ENCODE measurements at places on chromosomes 3 and 15.

- no peak for DNase-seq
Observed at GRCh38 chr3:160840590-160840989, 84.6 kb downstream of the PPM1L start.

DNA sequence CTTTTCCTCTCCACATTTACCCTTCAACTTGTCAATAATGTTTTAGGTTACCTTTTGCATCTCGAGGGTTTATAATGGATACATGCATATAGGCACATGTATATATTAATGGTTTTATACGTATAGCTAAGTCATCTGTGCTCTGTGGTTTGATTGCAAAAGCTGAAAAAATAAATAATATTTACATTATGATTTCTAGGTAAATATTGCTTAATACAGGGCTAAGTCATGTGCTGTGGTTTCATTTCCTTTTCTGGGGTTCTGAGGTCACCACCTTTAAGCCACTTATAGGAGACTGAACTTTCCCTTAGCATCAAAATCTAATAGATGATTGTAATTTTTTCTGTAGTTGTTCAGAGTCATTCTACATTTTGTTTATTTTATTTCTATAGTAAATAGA is 33.1 kb downstream of the LPP start:
- no peak for DNase-seq

GRCh38 chr15:69307939-69308338 is 9.2 kb downstream of the PAQR5 start:
- no peak for DNase-seq

DNA sequence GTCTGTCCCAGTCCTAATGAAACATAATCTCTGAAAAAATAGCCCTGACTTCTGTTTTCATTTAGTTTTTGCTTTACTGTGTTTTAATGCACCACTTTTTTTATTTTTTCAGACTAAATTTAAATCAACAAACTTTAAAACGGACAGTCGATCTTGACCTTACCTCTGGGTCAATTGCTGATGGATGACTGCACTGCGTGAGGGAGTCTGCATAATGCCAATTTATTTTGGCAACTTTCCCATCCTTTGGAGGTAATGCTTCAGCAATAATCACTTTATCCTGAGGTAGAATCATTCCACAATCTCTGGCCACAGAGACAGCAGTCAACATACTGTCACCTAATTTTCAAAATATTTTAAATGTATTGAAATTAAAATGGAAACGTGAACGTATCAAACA is 32.5 kb upstream of the GP5 start:
- no peak for DNase-seq

- no peak for DNase-seq
Observed at GRCh38 chr3:178480795-178481194, 55.4 kb upstream of the KCNMB2 start.

DNA sequence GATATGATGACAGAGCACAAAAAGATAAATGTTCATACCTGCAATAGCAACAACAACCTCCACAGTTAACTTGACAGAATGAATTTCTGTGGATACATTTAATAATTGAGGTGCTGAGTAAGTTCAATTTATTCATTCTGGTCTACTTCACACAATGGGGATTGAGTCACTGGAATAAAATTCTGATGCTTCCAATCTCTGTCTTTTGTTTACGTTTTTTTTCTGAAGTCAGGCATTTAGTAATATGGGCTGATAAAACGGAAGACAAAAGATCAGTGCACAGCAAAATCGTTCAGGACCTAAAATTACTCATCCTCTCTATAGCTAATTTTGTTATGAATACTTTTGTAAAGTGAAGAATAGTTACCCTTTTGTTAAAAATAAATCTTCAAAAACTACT is 565.9 kb upstream of the CCDC54 start:
- peak; percentile 78 for DNase-seq

DNA sequence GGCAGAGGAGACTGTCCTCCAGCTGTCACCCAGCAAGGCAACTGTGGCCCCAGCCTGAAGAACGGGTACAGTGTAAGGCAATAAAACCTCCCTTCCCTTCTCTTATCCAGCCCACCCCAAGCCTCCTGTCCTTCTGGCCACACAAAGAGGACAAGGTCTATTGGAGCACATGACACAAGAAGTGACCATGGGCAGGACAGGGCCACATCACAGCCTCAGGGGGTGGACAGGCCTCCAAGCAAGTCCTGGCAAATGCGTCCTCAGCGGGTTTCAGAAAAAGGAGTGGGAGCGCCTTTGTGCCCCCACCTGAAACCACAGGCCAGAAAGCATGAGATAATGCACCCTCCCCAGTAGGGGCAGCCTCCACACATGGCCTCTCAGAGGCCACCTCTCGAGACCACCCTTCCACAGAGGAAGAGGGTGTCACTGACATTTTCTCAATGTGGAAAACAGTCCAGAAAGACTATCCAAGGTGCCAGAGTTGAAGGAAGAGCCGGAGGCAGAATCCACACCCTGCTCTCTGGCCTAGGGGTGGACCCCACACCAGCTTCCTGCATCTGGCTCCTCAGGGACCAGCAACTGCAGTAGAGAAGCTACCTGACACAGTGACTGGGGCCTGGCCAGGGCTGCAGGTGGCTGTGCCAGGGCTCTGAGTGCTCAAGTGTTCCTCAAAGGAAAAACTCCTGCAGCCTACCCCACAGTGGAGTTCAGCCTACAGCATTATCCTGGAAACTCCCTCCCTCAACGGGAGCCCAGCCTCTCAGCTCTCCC is 43.9 kb downstream of the CCDC12 start:
- DNase-seq: no peak

- DNase-seq: no peak
Observed at GRCh38 chr15:80252121-80252518, at the start of gene CTXND1. Gene CTXND1 (minus strand): TSS chr15:80252213. CDS start chr15:80201949, 50,264 bp downstream.

GRCh38 chr15:87944050-87944449 is 312.5 kb downstream of the NTRK3 start:
- DNase-seq: peak; percentile 83

GRCh38 chr15:74863239-74864056 is 9.7 kb downstream of the SCAMP2 start:
- no peak for DNase-seq

DNA sequence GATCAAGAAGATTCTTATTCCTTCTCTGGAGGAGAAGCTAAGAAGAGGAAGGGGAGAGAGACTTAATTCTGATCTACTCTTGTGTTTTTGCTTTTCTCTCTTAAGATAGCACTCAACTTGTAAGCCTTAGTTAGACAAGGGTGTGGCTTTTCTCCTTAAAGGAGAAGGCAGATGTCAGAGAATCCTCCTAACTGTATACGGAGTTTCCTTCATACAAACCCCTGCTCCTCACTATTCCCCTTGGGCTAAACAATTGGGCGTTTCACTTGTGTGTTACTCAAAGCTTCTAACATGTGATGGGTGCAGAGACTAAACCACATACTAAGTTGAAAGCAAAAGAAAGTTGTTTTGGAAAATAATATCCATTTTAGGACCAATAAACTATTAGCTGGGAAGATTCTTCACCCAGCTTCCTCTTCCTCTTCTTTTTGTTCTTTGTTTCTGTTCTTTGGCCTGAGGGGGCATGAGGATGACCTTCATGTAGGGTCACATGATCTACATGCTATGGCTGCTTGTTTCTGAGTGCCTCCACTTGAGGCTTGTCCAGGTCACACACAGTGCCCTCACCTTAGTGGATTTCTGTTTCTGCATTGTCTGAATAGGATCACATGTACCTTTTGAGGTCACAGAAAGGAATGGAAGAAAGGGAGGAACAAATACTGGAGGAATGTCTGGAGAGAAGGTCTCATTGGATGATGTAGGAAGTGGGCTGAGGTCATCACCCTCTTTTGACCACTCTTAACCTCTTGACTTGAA is 14.6 kb downstream of the SPINK8 start:
- DNase-seq: no peak

DNA sequence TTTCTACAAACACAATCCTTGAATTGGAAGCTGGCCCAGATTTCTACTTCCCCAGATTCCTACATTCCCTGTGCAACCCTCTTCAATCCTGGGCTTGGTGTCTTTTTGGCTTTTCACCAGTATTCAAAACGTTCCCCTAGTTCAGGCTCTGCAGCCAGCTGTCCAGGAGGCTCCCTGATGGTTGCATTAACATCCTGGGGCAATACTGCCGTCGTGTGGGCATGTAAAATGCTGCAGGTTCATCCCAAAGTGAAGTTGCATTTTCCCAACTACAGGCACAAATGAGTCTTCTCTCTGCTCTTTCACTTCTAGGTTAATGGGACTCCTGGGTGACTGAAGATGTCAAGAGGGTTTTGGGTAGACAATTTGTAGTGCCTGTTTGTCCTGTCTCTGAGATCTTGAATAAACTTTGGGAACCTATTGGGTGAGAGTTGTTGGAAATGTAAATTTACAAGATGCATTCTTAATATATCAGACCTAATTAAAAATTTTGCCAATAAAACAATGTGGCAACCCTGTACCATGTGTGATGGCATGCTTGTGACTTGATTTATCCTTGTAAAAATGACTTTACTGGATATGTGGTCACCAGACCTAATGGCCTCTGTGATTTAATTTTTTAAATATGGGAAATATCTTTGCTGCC is 28.6 kb downstream of the SOX14 start:
- DNase-seq: no peak

DNA sequence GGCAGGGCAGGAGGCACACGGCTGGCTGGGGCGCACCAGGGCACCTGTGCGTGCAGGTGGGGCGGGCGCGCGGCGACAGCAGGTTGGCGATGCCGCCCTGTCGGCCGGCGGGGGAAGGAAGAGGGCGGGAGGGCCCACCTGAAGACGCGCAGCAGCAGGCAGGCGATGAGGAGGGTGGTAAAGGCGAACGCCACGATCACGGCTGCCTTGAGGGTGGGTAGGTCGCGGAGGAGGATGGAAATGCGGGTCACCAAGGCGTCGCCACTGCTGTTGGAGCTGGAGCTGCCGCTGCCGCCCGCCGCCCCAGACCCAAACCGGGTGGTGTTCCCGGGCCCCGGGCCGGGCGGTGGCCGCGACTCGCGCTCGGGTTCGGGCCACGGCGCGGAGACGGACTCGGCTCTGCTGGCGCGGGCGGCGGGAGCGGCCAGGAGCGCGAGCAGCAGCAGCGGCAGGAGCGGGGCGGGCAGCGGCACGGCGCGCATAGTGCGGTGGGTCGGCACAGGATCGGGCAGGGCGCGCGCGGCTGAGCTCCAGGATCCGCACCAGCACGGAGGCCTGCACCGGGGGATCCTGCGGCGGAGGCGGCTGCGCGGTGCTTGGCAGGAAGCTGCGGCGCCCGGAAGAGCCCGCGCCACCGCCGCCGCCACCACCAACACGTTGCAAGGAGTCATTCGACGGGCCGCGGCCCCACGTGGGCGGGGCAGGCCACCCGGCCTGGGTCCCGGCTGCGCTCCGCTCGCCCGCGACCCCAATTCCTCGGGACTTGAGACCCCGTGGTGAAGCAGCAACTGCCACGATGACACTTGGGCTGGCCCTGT is at the start of gene FAM174B:
TSS of gene FAM174B (minus strand) at position 598 of the 818 bp plus-strand sequence.
- DNase-seq: peak; percentile 47

DNA sequence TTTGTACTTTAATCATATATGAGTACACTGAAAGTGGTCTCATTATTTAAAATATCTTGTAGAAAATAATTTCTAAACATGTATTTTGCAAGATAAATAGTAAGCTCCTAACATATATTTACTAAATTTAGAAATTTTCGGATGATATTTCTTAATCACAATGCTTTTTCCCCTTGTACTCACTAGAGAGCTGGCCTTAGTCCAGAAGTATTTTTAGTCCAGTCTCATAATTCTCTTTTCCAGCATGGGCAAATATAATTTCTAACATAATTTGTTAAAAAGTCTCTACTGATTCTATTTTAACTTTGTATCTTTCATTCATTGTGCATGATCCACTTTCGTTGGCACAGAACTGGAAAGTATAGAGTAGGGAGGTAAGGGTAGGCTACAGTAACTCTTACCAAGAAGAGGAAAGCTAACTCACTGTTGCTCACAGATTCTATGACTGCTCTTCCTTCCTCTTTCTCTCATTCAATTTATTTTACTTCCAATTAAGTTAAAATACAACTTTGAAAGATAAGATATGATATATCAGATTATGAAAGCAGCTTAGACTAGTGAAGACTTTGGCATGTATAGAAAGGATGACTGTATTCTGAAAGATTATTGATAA is 39.3 kb downstream of the FGF7 start:
- no peak for DNase-seq

DNA sequence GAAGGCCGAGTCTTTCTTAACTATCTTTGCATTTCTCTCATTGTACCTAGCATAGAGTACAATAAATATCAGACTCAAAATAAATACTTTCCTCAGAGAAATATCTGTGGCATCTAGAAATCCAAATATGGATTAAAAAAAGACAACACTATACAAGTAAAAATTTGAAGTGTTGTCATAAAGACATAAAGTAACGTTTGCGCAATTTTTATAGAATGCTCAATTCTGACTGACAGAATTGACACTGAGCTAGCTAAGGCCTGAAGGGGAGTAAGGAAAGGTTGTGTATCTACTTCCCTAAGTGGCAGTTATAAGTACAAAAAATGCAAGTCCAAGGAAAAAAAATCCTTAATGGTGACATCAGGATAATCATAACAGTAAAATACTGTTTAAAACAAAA is 1.1 kb downstream of the SEC11A start:
- no peak for DNase-seq

DNA sequence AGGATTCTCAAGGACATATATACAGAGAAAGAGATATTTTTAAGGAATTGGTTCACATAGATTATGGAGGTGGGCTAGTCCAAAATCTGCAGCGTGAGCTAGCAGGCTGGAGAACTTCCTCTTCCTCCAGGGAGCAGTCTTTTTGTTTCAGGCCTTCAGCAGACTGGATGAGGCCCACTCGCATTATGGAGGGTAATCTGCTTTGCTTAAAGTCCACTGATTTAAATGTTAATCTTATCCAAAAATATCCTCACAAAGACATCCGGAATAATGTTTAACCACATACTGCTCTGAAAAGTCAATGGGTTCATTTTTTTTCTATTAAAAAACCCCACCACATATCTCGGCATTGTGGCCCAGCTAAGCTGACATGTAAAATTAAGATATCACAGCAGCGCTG is 22.2 kb upstream of the NRROS start:
- no peak for DNase-seq

DNA sequence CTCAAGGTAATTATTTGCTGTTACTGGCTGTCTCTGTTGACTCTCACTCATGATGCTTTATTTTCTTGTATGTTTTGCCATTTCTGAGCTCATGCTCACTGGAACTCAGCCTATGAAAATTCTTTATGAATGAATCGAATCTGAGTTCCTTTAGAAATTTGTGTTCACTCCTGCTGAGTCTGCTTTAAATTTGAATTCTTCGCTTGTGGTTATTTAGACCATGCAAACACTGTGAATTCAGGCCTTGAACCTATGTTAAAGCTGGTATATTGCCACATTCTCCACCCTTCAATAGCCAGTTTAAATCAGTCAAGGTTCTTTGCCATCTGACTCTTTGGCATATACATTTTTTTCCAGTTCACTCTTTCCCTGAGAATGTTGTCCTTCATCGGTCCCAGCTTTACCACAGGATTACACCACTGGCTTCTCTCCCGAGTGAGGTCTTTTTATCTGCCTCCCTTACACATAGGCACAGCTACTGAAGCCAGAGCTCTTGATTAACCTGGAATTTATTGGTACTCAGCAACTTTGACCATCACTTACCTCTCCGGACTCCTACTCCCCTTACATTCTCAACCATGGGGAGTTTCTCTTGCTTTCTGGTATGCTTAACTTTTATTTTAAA is 400.6 kb downstream of the VPS13C start:
- DNase-seq: peak; percentile 74

- no peak for DNase-seq
Observed at GRCh38 chr3:60399292-60399691, 852.0 kb downstream of the FHIT start.

GRCh38 chr3:114510201-114510600 is 216.4 kb downstream of the TIGIT start:
- no peak for DNase-seq
